ENCODE measurements at places on chromosomes 13 and 19.

GRCh38 chr13:97468331-97468730, 34.4 kb downstream of the RAP2A start:
- DNase-seq: no peak

- DNase-seq: peak; percentile 46
Measured at GRCh38 chr13:65653613-65654012, 1576.5 kb downstream of the PCDH9 start.

- DNase-seq: no peak
Measured at GRCh38 chr13:33284031-33284430, 1.5 kb downstream of the STARD13 start.

DNA sequence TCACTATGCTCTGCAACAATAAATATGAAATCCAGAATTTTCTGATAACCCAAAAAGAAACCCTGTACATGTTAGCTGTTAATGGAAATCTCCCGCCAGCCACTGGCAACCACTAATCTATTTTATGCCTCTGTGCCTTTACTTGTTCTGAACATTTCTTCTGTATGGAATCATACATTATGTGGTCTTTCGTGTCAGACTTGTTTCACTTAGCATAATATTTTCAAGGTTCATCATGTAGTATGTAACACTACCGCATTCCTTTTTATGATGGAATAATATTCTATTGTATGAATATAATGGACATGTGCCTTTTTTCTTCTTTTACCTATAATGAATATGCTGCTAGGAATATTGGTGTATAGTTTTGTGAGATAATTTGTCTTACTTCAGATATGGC, 1123.3 kb downstream of the EFNB2 start:
- no peak for DNase-seq

DNA sequence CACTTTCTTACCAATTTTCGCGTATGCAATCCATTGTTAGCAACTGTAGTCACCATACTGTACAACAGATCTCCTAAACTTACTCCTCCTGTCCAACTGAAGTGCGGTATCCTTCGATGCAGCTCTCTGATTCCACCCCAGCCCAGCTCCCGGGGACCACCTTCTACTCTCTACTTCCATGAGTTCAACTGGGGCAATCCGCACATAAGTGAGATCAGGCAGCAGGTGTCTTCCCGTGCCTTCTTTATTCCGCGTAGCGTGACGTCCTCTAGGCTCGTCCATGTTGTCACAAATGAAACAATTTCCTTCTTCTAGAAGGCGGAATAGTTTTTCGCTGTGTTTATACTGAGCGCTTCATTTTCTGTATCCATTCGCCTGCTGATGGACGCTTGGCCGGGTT, 8.4 kb downstream of the LILRB1 start:
- no peak for DNase-seq

GRCh38 chr19:8515317-8515716, 1.4 kb upstream of the ZNF414 start:
- DNase-seq: no peak

DNA sequence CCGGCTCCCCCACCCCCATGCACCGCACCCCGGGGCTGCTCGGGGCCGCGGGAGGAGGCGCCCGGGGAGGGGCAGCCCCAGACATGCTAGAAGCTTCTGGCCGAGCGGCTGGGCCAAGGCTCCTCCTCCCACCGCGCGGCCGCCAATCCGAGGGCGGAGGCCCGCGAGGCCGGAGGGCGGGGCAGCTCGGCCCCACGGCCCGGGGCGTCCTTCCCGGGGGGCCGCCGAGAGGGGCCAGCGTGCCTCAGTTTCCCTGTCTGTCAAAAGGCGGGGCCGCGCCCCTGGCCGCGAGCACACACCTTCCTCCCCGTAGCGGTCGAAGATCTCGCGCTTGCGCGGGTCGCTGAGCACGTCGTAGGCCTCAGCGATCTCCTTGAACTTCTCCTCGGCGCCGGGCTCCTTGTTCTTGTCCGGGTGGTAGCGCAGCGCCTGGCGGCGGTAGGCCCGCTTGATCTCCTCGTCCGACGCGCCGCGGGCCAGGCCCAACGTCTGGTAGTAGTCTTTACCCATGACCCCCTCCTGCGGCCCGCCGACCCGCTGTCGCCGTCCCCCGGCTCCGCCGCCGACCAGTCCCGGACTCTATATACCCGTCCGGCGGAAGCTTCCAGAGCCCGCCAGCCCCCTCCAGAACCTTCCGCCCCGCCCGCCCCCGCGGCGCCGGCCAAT, at the start of gene DNAJB1:
DNAJB1 (minus strand) TSS at position 558 of the 666 bp plus-strand sequence; CDS start at position 510, 48 bp downstream.
- peak; percentile 42 for DNase-seq

GRCh38 chr13:39284801-39285388, 246.6 kb downstream of the NHLRC3 start:
- no peak for DNase-seq

- no peak for DNase-seq
Measured at GRCh38 chr13:110410936-110411687, 104.0 kb downstream of the COL4A2 start.

GRCh38 chr13:100089465-100090032, 656 bp downstream of the PCCA start:
- DNase-seq: no peak

- DNase-seq: no peak
Measured at GRCh38 chr19:39136225-39136940, 10.8 kb downstream of the PAK4 start.

- no peak for DNase-seq
Measured at GRCh38 chr13:46321494-46322225, 65.4 kb downstream of the RUBCNL start.

DNA sequence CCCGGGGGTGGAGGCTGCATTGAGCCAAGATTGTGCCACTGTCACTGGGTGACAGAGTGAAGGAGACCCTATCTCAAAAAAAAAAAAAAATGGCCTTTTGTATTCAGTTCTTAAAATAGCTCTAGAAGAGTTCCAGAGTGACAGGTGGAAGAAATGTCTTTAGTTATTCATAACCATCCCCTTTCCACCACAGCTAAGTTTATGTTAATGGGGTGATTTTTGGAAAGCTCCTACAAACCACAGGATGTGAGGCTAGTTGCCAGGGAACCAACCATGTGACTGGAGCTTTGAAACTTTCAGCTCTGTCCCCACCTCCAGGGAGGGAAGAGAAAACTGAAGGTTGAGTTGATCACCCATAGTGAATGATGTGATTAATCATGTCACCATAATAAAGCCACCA, 6.9 kb downstream of the ZNF490 start:
- DNase-seq: no peak

- no peak for DNase-seq
Measured at GRCh38 chr13:42190529-42190928, 81.4 kb upstream of the AKAP11 start.

- DNase-seq: no peak
Measured at GRCh38 chr19:38185562-38185961, 38.5 kb downstream of the DPF1 start.

GRCh38 chr13:38582133-38582532, 104.7 kb upstream of the FREM2 start:
- no peak for DNase-seq

GRCh38 chr19:18274781-18275356, 617 bp upstream of the IQCN start:
- no peak for DNase-seq

GRCh38 chr19:16191216-16191908, 6.2 kb downstream of the FAM32A start:
- DNase-seq: no peak

- no peak for DNase-seq
Measured at GRCh38 chr13:94153586-94153985, 325.9 kb downstream of the DCT start.

DNA sequence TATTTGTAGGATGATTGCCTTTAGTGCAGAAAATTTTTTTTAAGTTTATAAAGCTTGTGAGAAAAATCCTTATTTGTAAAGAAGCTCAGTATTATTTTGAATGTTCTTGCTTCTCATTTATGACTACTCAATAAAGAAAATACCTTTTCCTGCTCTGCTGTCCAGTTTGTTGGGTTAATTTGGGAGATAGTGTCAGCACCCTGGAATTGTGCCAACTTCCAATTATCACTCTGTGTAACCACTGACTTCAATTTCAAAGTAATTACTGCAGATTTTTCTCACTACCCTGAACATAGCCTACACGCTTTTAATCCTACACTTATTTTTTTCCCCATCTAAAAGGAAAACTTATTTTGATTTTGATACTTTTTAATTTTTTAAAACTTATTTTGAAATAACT, 93.1 kb downstream of the GGACT start:
- no peak for DNase-seq

GRCh38 chr13:29129616-29130015, 309.5 kb downstream of the MTUS2 start:
- no peak for DNase-seq

- no peak for DNase-seq
Measured at GRCh38 chr19:29819986-29820385, 8.2 kb downstream of the CCNE1 start.

- no peak for DNase-seq
Measured at GRCh38 chr13:27374650-27375049, 49.8 kb upstream of the GTF3A start.

GRCh38 chr13:33520468-33520839, 234.9 kb upstream of the STARD13 start:
- DNase-seq: no peak

GRCh38 chr13:31476753-31477152, 262.6 kb upstream of the RXFP2 start:
- DNase-seq: peak; percentile 2

DNA sequence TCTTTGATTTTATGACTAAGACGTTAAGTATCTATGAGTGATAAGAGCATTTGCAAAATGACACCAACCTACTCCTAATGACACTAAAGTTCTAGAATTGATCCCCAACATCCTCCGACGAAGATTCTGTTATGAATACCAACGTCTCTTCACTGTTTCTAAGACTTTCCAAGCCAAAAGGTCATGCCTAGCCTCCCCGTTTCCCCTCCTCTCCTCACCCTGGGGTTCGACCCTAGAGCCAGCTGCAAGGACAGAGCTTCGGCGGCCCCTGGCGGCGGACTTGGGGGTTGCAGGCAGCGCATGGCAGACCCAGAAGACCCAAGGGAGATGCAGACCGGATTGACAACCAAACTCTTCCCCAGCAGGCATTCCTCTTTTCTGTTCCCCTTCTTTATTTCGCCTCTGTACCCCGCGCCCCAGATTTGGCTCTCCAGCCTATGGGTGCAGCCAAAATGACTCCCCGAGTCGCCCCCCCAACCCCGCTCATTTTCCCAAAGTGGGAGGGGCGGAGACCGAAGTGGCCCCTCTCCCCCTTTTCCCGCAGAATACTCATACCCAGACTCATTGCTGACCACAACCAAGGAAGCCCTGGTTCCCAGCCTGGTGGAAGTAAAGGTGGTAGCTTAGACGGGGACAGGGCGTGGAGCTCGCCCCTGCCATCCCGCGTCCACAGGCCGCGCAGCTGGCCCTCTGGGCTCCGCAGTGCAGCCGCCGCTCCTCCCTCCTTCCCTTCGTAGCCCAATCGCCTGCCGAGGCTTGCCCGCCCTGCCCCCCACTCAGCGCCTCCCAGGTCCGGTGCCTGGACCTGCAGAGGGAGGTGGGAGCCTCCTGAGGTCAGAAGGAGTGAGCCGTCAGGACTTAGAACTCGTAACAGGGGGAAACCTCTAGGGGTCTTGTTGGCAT, 4.1 kb upstream of the EML2 start:
- peak; percentile 75 for DNase-seq

Data from NCI-H2171 (cell line).